ENCODE measurements at places on chromosomes 1 and 21.
A peak's percentile ranks its signal among the peaks of the same experiment; 100 is the strongest.

- no peak for DNase-seq
Observed at GRCh38 chr1:237655778-237656177, 234.9 kb downstream of the ZP4 start.

DNA sequence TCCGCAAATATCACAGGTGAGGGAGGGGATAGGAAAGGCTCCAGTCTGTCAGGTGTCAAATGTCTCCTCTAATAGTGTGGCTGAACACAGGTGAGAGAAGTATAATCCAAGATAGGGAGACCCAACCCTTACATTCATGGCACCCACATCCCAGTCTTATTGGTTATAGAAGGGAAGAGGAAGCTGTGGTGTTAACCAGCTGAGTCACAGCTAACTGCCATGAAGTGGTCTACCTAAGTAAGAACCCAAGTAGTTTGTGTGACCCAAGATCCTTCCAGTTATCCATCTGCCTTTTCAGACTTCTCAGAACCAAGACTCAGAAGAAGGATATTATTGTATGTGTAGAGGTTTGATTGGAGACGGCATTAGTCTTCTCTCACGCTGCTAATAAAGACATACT, 37.1 kb downstream of the DDAH1 start:
- no peak for DNase-seq

GRCh38 chr1:226938903-226939437, 1.1 kb upstream of the COQ8A start:
- DNase-seq, result peak; percentile 42

GRCh38 chr21:37460196-37460595, 93.6 kb downstream of the DYRK1A start:
- no peak for DNase-seq

GRCh38 chr1:1051127-1051810, 22.8 kb downstream of the RNF223 start:
- DNase-seq, result no peak

- no peak for DNase-seq
Observed at GRCh38 chr1:39671793-39672550, at the start of gene NT5C1A. NT5C1A (minus strand) TSS chr1:39672107; CDS start chr1:39672038, 69 bp downstream.

GRCh38 chr1:112583366-112583765, 35.6 kb downstream of the ST7L start:
- no peak for DNase-seq

GRCh38 chr1:91552091-91552490, 51.4 kb downstream of the CDC7 start:
- no peak for DNase-seq

GRCh38 chr1:6498576-6499111, 7.2 kb upstream of the PLEKHG5 start:
- DNase-seq, result no peak

DNA sequence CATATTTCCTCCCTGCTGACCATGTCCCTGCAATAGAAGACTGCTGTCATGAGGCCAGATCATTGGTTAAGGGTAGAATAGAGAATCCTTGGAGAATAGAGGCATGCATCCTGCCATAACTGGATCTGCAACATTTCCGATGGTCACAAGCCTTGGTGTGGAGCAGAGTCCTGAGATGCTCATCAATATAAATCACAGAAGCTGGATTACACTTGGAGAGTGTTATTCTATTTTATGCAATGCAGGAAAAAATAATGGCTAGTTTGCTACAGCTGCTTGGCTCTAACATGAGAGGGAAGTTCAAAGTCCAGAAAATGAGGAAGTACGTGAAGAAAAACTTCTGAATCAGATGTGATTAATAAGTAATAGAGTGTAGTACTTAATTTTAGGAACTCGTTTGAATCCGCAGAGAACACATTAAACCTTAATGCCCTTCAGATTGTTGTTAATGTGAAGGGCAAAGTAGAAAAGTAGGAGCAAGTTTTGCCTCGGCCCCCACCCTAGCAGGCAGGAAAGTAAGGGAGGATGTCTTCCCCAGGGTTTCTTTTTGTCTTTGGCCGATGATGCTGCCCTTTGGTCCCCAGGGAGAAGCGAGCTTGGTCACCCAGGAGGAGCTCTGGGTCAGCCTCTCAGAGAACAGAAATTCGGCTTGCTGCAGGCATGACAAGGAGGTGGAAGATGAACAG, 59.5 kb downstream of the KCNK1 start:
- DNase-seq, result no peak

DNA sequence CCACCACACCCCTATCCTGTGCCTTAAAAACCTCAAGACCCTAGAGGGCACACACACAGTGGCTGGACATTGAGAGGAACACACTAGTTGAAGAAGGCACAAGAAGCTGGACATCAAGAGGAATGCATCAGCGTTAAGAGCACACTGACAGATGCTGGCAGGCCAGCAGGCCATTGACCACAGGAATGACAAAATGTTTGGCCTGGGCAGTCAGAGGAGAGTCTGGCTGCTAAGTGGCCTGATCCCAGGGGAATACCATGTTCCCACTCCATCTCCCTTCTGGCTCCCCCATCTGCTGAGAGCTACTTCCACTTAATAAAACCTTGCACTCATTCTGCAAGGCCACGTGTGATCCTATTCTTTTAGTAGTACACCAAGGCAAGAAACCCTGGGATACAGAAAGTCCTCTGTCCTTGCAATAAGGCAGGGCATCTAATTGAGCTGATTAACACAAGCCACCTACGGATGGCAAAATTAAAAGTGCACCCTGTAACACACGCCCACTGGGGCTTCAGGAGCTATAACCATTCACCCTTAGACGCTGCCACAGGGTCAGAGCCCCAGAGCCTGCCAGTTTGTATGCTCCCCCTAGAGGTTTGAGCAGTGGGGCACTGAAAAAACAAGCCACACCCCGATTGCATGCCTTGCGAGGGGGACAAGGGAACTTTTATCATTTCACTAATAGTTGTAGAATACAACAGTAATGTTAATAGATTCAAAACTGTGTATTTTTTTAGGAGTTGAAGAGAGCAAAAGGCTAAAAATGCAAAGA, 1216.1 kb upstream of the NCAM2 start:
- no peak for DNase-seq

DNA sequence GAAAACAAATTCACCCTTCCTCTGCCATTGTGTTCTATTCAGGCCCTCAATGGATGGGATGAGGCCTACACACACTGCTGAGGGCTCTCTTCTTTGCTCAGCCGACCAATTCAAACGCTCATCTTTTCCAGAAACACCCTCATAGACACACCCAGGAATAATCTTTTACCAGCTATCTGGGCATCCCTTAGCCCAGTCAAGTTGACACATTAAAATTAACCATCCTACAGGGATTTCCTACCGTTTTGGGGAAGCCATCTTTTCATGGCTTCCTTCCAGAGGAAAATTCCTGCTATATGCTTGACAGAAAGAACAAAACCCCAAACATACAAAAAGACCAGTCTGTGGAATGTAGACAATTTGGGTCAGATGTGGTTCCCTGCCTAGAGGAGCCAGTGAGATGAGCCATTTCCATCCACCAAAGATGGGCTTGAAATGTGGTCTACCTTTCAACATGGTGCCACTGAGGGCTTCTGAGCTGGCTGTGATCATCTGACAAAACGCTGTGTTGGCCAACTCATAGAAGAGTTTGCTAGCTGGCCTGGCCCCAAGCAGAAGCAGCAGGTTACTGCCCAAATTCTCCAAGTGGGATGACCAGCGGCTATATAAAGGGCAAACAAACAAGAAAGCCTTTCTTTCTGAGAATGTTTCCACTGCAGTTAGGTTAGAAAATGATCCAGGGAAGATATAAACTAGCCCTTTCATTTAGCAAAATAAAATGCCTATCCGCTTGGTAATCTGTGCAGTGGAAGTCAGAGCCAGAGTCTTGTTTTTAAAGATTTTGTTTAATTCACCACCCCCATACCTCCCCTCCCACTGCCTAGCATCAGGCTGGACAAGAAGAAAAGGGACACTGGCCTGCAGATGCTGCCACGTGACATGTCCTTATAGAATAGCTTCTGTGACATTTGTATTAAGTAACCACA, 69.1 kb upstream of the MRPS6 start:
- no peak for DNase-seq

- no peak for DNase-seq
Observed at GRCh38 chr1:25360596-25361581, 22.8 kb downstream of the TMEM50A start.

GRCh38 chr1:13478692-13479091, 35.1 kb downstream of the LRRC38 start:
- no peak for DNase-seq

DNA sequence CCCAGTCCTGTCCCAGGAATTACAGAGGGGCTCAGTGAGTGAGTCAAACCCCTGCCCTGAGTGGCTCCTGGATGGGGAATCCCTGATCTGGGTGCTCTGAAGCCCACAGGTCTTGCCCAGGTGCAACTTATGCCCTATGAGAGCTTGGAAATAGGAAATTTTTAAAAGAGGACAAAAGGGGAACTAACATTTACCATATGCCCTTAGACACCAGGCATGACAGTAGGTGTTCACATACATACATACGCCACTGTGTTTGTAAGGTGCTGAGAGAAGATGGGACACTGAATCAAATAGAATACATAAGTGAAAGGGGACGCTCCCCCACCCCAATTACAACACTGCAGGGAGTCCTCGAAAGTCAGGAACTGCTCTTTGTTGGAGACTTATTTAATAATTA, 1.4 kb downstream of the CFAP45 start:
- no peak for DNase-seq

- DNase-seq, result no peak
Observed at GRCh38 chr1:206863266-206863665, 2.2 kb upstream of the IL20 start.

DNA sequence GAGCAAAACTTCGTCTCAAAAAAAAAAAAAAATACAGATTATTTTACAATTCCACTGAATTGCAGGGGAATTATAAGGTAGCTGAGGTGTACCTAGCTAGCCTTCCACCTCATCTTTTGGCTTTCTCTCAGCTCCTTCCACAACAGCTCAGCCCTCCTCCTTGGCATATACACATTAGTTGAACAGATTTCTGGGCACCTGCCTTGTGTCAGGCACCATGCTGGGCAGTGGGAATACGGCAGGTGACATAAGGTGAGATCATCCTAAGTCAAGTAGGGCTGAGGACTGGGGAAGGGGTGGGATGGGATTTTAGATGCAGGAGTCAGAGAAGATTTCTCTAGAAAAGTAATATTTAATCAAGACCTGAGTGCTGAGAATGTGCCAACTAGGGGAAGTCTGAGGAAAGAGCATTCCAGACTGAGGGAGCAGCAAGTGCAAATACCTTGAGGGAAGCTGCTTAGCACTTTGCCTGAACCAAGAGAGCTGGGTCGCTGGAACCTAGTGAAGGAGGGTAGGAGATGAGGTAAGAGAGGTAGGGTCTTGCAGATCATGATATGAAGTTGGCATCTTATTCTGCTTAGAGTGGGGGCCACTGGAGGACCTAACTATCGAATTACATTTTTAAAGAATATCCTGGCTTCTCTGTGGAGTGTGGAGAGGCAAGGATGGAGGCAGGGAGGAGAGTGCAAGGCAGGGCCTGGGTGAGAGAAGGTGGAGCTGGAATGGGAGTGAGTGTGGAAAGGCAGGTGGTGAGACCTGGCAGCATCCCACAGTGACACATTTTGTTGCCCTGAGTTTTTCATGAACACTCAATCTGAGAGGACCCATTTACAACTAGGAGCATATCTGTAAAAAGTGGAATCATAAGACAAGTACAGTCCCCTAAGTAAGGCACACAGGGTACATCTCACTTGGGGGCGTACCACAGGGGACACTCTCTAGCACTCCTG, 28.2 kb downstream of the LAMC2 start:
- DNase-seq, result no peak

DNA sequence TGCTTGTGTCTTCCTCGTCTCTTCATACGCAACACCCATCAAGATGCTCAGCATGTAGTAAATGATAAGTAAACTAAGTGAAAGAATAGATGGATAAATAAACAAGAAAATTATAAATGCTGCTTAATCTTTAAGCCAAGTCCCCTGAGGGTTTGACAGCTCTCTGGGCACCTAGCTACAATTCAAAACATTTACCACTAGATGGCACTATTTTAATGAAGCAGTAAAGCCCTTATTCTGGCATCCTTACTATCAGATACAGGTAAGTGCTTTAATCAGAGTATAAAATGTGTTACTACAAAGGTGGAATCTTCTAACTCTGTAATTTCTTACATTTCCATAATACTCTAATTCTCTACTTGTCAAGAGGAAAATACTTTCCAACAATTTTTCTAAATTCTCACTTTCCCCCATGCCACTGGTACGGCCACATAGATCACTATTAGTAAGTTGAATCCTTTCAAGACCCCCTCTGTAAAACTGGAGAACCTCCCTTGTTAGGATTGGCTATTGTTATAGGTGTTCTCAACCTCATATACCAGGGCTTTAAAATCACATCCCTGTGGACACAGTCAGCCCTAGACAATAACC, 137.8 kb downstream of the BARHL2 start:
- DNase-seq, result peak; percentile 68

DNA sequence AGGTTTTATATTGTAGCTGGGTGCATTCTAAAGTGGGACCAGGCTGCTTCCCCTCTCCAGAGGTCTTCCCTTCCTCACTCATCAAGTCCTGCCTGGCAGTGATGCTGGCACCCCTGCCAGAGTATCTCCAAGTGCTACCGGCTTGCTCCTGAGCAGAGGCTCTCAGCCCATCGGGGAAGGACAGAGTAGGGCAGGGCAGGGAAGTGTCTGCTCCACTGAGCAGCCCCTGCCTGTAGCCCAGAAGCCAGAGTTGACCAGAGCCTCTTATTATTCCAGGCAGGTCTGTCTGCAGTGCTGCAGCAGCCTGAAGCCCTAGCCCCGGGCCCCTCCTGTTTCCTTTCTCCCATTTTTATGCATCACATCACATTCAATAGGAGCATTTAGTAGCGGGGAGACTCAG, 51.1 kb downstream of the ATP2B4 start:
- no peak for DNase-seq

- DNase-seq, result no peak
Observed at GRCh38 chr1:152020849-152021248, 16.0 kb downstream of the S100A11 start.

DNA sequence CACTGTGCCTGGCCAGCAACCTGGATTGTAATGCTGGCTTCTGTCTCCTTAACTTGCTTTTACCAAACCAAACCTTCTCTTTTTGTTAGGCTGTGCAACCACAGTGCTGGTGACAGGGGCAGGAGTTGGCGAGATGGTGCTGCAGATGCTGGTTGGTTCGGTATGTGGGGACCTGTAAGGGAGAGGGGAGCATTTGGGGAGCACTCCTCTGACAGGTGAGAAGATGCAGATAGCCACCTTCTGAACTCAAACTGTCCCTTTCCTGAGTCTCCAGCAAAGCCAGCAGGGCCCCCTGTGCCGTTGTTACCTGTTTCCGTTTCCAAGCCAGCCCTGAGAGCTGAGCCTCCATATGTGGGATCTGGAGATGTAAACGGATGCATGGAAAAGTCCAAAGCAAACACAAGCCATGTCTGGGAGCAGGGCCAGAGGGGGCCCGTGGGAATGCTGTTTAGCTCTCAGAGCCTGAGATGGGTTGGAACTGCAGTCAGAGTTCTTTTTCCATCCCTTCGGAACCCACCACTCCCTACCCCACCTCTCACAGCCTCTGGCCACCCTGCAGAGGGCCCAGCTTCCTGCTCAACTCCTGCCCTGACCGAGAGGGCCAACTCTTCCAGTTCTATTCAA, 34.0 kb downstream of the ELK4 start:
- peak; percentile 62 for DNase-seq
